ENCODE measurements at places on chromosomes 12 and 14.

DNA sequence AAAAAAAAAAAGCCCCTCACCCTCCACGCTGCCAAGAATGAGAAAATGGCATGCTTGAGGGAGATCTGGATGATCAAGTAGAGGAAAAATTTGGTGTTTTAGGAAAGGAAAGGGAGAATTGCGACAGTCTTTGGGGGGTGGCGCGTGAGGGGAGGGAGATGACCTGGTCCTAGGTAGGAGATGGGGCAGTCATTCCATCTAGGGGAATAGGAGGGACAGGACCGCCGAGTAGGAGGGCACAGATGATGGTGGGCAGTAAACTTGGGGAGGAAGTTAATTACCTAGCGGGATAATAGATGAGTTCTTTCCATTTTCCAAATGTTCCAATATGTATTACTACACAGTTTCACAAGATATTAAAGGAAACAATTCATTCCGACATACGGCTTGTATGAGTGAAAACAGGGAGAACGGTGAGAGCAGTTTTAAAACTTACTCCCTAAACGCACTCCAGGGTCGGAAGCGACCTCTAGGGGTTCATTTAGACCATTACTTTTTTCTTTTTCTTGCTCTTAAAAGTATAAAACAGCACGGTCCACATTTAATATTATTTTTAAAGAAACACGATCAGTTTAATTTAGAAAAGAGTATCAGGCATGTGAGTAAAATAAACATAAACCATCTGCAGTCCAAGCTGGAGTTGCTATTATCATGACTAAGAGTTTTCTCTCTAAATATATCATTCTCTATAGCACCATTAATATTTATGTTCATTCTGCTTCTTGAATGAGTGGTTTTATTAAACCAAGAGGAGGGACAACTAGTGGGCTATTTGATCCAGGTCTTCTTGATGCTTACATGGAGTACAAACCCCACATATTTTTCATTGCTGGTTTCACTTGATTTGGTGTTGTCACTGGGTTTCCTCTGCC is 3.0 kb upstream of the FNTB start:
- DNase-seq: no peak

- DNase-seq: no peak
These were observed 75.9 kb upstream of the ZDHHC17 start for GRCh38 chr12:76687981-76688380.

GRCh38 chr12:92326877-92327276 is 181.2 kb upstream of the BTG1 start:
- no peak for DNase-seq

DNA sequence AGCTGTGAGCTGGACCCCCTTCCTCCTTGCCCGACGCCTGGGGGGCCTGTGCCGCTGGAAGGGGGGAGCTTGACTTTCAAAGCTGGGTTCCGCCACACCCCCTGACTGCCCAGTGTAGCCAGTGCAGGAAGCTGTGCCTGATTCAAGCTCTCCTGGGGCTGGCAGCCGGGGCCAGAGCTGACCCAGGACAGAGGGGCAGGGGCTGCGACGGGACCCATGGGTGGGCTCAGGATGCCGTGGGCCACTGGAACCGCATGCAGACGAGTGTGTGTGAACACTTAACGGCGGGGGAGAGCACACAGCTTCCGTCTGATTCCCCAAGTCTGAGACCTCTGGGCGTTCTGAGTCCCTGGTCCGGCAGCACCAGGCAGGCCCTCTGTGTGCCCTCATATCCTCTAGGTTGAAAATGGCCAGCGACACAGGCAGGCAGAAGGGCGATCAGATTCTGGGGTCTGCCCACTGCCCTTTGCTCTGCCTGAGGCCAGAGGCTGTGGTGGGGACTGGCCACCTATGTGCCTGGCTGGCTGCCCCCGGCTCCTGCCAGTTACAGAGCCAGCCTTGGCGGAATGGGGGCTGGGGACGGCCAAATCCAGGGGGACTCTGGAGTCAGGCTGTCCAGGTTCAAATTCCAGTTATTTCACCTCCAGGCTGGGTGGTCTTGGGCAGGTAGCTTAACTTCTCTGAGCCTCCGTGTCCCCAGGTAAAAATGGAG is 54.0 kb downstream of the CYP46A1 start:
- DNase-seq: no peak

DNA sequence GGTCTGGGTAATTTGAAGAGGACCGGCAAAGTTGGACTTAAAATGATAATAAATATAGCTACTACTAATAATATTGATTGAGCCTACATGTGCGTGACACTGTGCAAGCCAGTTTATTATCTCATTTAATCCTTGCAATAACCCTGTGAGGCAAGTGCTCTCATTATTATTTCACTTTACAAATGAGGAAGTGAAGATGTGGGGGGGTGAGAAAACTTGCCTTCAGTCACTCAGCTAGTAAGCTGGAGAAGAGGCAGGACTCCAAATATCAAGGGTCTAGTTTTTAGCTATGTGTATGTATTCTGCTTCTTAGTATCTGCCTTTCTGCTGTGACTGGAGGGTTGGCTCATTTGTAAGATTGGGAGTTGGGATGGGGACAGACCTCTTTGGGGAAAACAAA is 39.2 kb downstream of the NPAS3 start:
- DNase-seq: no peak

DNA sequence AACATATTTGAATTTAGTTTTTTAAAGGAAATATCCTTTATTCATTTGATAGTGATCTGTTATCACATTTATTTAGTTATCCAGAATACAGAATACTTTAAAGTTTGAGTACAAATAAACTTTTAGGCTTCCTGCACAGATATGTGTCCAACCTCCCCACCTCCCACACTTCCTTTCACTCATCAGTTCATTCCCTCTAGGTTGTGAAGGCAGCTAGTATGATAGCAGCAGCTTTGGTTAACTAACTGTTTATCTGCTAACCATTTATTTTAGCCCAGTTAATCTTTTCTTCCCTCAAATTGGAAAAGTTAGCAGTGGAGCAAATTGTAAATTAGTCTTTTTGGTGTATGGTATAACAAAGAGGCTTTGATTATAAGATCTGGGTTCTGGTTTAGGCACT is 35.7 kb downstream of the CNOT2 start:
- no peak for DNase-seq

GRCh38 chr14:68650404-68650994 is 142.4 kb downstream of the ZFP36L1 start:
- no peak for DNase-seq
